NCI-H187 (cell line): ENCODE measurements at places on chromosomes 4 and X.

- no peak for DNase-seq
Measured at GRCh38 chr4:144295286-144295995, 154.9 kb upstream of the GYPA start.

DNA sequence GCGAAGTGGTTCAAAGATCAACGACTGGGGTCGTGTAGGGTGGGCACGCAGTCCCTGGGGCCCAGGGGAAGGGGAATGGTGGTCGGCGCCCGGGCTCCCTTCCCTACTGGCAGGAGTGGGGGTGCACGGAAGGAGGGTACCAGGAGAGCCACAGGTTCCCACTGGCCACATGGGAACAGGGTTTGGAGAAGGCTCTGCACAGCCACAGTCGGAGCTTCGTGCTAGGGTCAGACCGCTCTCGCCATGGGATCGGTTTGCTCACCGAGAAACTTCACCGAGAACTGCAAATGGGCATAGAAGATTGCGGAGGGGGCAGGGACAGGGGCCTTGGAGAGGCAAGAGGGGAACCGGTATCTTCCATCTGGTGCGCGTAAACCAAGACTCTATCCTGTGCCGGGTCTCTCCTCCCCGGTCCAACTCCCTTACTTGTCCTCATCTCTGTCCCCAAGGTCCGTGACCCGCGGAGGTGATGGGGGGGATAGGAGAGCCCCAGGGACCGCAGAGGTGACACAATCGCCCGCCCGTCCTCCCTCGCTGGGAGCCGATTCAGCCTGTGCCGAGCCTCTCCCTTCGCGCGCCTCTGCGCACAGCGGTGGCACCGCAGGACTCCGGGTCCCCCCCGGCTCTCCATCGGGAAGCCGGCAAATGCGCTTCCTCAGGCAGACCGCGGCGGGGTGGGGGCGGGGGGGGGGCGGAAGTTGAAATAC is 1.0 kb downstream of the SCD5 start:
- no peak for DNase-seq

- no peak for DNase-seq
Measured at GRCh38 chr4:106775636-106776035, 260.5 kb downstream of the DKK2 start.

GRCh38 chrX:50161127-50161526 is 39.7 kb downstream of the AKAP4 start:
- no peak for DNase-seq

DNA sequence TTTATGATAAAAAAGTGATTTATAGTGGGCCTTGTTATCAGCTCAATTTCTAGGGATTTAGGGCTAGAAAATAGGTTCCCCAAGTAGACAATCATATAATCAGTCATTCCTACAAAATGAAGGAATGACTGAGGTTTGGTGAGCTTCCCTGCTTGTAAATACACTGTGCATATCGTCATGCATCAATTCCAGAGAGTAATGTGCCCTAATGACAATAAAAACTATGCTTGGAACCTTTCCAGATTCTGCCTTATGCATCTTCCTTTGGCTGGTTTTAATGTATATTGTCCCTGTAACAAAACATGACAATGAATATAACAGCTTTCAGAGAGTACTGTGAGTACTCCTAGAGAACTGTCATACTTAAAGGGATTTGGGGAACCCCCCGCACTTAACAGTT is 1310.9 kb downstream of the PCDH7 start:
- no peak for DNase-seq

- DNase-seq: no peak
Measured at GRCh38 chr4:41866799-41867677, 68.2 kb upstream of the TMEM33 start.

DNA sequence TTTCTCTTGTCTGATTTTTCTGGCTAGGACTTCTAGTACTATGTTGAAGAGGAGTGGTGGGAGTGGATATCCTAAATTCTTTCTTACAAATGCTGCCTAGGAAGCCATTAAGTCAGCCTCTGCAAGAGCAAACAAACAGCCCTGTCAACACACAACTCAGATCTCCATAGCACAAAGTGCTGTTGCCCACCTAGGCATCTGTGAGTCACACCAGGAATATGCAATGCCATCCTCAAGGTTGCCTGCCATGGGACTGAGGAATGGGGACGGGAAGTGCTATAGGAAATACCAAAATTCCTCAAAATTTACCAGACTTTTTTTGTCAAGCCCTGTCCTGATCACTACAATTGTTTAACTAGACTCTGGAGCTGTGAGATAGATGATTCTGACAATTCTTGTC is 466.9 kb downstream of the FSTL5 start:
- DNase-seq: no peak

DNA sequence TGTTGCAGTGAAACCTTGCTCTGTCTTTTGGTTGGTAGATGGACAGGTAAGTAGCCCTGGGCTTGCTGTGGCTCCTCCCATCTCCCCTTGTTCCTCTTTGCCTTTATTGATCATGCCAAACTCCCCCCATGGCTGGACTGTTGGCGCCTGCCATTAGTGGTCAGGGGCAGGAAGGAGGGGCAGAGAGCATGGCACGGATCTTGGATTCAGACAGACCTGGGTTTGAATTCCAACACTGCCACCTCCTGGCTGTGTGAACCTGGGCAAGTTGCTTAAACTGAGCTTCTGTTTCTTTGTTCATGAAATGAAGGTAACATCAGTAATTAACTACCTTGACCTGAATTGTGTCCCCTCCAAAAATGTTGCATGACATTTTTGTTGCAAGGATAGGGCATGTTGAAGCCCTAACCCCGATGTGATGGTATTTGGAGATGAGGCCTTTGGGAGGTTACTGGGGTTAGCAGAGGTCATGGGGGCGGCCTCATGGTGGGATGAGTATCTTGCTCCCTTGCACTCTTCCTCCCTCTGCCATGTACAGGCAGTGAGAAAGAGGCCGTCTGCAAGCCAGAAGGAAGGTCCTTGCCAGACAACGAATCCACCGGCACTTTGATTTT is 6.0 kb downstream of the SLC2A9 start:
- peak; percentile 49 for DNase-seq

DNA sequence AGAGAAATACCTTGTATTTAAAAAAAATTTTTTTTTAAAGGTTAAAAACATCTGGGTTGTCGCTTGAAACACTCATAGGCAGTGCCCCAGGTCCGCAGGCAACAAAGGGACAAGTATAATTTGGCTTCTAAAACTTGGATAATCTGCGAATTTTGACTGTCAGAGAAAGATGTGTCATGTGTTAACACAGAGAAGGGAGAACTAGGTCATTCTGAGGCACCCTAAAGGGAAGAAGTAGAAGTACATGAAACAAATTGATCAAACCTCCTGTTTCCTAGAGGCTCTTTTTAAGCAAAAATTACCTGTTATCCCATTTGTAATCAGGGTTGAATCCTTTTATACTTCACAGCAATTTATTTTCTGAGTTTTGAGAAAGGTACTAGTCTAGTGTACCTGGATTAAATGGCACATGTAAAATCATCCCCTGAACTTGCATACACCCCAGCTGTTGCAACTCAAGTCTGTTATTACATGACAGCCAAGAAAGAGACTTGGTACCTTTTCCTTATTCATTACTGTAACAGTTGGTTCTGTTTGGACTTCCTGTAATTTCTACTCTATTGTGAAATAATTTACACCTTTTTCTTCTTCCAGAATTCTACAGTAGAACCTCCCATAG is 1.7 kb downstream of the SRD5A3 start:
- DNase-seq: no peak

DNA sequence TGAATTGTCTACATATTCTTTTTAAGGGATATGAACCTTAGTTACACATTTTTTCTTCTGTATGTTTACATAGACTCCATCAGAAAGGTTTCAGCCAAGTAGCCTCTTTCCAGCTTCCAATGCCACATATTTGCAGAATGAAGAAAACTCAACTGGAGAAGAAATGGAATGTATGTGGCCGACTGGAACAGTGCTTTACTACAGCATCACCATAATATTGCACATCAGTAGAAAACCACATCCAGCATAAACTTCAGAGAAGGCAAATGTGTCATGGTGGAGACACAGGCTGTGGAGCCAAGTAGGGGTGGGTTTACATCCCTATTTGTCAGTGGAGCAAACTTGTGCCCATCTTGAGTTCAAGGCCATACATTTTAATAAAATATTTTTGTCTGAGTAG is 204.8 kb upstream of the LDB2 start:
- no peak for DNase-seq

DNA sequence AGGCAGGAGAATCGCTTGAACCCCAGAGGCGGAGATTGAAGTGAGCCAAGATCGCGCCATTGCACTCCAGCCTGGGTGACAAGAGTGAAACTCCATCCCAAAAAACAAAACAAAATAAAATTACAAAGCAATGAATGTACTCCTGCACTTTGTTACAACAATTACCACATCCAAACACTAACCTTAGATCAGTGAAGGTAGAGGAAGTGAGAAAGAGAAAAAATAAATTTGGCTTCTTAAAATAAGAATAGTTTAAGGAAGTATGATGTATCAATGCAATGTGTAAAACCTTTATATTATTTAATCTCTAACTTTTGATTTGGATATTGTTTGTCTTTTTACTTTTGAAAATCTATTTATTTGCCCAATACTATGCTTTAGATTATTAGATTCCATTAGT is 21.7 kb upstream of the CSN1S1 start:
- no peak for DNase-seq

GRCh38 chr4:73593631-73594241 is 26.5 kb downstream of the RASSF6 start:
- DNase-seq: no peak

- no peak for DNase-seq
Measured at GRCh38 chrX:115906276-115906675, 264.3 kb upstream of the AGTR2 start.

- no peak for DNase-seq
Measured at GRCh38 chr4:82213485-82214417, 160.0 kb downstream of the HNRNPD start.

- no peak for DNase-seq
Measured at GRCh38 chrX:13048280-13048679, 3.9 kb upstream of the FAM9C start.

- no peak for DNase-seq
Measured at GRCh38 chr4:123116412-123116811, 194.0 kb upstream of the NUDT6 start.

GRCh38 chr4:172188248-172188988 is 375.2 kb downstream of the GALNTL6 start:
- no peak for DNase-seq

GRCh38 chr4:23773884-23774636 is 115.8 kb downstream of the PPARGC1A start:
- no peak for DNase-seq

GRCh38 chrX:121032531-121032930 is 14.9 kb upstream of the GLUD2 start:
- DNase-seq: no peak

DNA sequence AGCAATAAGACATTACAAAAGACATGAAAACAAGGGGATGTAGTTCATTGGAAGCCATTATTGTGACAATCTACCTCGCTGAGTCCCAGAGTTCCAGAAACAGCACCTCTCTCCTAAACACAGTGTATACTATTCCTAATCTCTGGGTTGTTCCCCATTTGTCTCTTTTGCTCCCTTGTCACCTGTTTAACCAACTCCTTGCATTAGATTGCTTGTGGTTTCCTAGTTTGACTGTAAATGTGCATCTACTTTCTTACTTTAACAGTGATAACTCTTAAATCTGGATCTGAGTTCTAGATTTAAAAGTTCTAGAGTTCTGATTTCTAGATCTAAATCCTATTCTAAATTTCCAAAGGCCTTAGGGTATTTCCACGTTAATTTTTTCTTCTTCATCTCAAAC is 71.6 kb upstream of the TET2 start:
- no peak for DNase-seq

- no peak for DNase-seq
Measured at GRCh38 chrX:26409636-26410035, 193.7 kb downstream of the MAGEB5 start.

DNA sequence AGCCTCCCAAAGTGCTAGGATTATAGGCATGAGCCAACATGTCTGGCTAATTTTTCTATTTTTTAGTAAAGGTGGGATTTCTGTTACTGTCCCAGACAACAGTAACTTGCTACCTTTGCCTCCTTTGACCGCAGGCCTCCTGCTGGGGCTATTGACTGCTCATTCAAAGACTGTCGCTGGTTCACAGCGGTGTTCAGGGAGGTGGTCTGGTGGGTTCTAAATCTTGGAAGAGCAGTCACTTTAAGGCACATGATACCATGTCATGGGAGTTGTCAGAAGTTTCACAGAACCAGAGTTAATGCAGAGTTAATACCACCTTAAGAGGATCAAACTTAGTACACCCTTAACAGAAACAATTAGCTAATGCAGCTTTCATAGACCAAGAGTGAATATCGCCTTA is 3.8 kb downstream of the ASMT start:
- no peak for DNase-seq

DNA sequence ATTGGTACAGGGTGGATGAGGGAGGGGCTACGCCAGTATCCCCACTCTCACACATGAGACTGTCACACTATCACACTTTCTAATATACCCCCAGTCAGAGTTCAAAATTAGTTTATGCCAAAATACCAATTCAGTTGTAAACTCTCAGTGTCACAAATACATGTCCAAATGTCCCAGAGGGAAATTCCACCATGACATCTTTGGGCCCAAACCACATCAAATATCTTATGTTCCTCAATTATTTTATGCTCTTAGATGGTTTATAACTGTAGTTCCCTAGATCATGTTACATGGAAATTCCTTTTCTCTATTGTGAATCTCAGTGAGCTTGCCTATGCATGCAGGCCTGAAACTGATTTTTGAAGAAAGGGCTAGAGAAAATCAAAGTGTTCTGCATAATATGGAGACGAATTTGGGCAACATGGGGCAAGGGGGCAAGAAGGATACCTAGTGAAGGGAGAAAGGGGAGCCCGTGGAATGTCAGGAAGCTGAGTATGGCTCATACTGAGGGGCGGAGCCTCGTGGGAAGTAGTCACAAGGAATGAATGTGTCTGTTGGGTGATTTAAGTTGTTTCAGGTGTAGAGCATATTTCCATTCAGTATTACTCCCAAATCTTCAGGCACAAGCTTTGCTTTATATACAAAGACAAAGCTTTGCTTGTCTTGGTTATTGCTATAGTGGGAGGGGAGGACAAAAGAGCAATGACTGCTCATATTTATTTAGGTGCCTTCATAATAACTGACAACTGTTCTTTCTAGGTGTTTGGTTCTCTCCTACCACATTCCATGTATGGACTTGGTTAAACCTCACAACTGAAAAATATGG is 40.8 kb downstream of the CLNK start:
- no peak for DNase-seq
